ENCODE measurements at places on chromosomes 6 and 20.

GRCh38 chr6:6438286-6438685 lies 117.8 kb upstream of the F13A1 start:
- DNase-seq = no peak

DNA sequence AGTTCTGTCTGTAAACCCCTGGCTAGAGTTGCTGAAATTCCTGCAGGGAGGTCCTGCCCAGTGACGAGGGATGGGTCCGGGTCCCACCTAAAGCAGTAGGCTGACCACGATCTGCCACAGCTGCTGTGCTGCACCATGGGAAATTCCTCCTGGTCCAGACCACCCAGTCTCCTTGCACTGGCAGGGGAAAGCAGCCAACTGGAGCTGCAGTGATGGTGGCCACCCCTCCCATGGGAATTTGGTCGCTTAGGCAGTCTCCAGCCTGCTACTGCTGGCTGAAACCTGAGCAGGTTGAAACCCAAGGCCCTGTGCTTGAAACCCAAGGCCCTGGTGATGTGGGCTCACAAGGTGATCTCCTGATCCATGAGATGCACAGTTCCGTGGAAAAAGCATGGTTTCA lies 23.9 kb upstream of the MOXD1 start:
- no peak for DNase-seq

GRCh38 chr6:36848658-36849441 lies 9.6 kb upstream of the CPNE5 start:
- DNase-seq = no peak

DNA sequence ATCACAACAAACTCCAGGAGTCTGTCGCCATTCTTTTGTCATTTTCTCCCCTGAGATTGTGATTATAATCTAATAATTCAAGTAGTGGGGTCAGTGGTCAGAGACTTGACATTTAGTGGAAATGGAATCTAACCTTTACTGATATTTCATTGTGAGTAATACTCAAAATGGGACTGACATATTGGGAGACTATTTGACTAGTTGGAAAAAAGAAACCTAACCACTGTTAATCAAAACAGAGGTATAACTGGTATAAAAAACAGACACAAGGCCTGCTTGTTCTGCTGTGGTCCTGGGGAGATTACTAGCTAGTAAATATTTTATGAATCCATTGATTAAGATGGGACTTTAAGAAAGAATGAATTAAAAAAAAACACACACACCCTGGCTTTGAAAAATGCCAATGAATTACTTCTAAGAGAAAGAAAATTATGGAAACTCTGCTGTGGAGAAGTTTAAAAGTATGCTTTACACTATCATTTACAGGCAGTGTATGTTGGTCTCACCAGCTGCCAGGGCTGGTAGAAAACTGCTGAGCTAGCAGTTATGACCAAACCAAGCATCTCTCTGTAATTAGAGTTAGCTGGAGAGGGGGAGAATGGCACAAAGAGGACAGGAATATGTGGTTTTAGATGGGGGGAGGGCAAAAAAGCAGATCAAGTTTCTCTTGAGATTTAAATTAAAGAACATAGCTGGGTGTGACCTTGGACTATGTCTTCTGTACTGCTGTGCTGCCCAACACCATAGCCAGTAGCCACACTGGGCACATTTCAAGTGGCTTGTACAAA lies 103.7 kb downstream of the FYN start:
- DNase-seq = no peak

- DNase-seq = no peak
Measured at GRCh38 chr6:91710342-91710741, 1123.5 kb upstream of the MAP3K7 start.

DNA sequence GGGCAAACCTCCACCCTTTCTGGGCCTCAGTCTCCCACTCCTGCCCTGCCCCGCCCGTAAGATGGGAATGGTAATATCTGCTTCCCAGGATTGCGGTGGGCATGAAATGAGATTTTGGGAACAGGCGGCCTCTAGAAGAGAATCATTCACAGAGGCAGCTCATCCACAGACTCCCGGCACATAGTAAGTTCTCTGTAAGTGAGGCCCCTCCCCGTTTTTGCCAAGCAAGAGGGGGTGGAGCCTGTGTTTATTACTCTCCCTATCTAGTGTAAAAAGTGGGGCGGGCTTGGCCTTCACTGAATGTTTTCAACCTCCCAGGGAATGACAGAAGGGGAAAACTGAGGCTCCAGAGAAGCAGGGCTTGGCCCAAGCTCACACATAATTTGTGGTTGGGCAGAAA lies 20.0 kb downstream of the SUN5 start:
- no peak for DNase-seq

- DNase-seq = no peak
Measured at GRCh38 chr6:7494638-7495037, 46.8 kb upstream of the DSP start.

DNA sequence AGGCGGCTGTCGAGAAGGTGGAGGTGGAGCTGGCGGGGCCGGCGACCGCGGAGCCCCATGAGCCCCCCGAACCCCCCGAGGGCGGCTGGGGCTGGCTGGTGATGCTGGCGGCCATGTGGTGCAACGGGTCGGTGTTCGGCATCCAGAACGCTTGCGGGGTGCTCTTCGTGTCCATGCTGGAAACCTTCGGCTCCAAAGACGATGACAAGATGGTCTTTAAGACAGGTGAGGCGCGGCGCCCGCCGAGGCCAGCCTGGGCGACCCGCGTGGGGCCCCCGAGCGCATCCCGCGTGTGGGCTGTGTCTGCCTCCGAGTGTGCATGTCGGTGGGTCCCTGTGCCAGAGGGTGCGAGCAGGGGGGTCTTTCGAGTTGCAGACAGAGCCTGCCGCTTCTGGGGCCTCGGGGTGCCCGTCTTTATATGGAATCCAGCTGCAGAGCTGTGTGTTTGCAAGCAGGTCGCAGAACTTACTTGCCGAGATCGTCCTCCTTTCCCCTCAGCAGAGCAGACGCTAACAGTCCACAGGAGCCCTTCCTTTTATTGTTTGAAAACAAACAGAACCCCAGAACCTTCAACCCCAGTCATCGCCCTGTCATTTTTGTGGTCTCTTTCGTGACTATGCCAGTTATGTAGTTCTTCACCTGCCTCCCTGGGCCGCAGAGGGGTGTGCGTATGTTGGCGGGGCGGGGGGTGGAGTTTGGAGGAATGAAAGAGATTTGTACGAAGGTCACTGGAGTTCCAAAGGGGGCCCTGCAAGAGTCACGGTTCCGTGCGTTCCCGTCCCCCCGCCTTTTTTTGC lies 766 bp downstream of the SLC16A10 start:
- DNase-seq = peak; percentile 83

DNA sequence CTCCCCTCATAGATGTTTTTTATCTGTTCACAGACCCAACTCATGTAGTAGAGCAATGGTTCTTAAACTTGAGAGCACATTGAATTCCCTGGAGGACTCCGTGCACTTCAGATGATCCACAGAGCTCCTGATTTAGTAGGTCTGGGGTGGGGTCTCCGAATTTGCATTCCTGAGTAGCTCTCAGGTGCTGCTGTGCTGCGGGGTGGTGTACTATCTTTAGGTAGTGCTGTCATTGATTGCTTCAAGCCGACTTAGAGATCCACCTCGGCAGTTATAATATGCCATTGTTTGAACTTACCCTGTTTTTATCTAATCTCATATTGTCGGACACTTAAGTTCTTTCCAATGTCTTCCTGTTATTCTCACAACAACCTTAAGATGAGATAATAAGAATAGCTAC lies 45.0 kb downstream of the BMP2 start:
- DNase-seq = no peak

DNA sequence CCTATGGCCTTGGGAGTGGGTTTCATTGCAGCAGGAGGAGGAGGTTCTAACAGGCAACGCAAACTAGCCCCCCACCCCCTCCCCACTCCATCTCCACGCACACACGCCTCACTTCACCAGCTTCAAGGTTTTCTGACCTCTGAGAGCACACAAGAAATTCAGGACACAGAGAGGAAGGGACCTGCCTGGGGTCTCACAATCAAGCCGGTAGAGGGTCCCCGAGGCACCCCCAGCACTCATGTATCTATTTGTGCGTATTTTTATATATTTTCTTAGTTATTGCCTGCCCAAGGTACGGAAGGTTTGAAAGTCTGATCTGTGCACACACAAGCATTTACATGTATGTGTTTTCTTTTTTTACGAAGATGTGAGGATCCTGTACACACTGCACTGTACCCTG lies 16.9 kb downstream of the MDFI start:
- no peak for DNase-seq

GRCh38 chr20:38162878-38163875 lies 1.9 kb downstream of the TGM2 start:
- DNase-seq = no peak

GRCh38 chr6:47169785-47170616 lies 127.9 kb upstream of the ADGRF1 start:
- no peak for DNase-seq

DNA sequence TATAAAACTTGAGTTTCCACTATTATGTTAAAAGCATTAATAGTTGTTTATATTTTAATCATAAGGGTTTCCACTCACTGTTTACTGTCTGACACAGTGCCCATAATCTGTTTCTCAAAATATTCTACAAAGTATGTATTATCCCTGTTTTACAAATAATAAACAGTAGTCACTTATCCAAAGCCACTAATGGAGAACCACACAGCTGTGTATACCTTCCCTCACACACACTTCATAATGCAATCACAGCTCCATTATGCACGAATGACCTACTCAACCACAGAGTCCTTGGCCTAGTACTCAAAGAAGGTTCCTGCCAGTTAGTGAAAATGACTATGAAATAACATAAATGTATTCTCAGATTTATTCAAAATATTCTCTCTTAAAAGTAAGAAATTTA lies 103.1 kb downstream of the EPB41L2 start:
- DNase-seq = no peak

GRCh38 chr20:35009665-35010328 lies 54.1 kb downstream of the MYH7B start:
- DNase-seq = peak; percentile 50

DNA sequence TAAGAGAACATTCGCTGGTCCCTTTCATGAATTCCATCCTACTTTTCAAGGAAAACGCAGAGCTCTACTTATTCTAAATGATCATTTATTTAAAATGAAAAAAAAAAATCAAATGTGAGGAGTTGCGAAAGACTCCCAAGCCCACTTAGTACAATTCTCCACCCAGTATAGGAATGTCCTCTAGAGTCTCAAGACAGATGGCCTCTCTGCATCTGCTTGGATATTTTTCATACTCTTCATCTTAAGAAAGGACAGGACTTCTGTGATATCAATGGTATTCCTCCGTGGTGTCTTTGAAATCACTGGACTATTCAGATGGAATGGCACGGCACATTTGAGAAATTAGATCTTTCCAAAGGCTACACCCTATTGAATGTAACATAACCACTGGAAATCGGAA lies 107.1 kb downstream of the PTPRK start:
- DNase-seq = no peak

DNA sequence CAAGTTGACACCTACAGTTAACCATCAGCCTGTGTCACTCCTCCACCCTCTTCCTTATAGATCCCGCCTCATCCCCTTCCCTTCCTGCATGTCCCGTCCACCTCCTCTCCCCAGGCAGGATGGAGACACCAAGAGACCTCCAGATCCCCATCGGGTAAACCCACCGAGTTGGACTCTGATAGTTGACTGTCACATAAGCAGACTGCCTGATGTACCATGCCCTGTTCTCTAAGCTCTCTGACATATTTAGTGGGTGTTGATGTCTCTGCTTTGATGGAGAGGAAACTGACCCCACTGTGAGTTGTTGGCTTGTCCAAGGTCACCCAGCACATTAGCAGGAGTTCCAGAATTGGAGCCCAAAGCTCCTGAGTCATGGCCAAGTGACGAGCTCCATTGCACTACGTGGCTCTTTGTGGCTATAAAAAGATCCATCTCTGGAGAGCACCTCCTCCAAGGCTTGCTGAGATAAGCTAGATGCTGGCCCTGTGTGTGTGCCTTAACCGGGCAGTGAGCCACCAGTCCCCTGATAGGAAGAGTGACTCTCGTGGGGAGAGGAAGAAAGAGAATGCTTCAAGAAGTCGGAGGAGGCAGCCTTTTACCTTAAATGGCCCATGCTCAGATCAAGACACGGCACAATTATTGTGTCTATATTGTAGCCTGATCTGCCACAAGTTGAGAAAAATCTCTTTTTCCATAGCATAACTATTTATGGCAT lies 236.0 kb upstream of the ECI2 start:
- peak; percentile 17 for DNase-seq

GRCh38 chr20:1660246-1660645 lies 2.7 kb upstream of the SIRPG start:
- DNase-seq = no peak

DNA sequence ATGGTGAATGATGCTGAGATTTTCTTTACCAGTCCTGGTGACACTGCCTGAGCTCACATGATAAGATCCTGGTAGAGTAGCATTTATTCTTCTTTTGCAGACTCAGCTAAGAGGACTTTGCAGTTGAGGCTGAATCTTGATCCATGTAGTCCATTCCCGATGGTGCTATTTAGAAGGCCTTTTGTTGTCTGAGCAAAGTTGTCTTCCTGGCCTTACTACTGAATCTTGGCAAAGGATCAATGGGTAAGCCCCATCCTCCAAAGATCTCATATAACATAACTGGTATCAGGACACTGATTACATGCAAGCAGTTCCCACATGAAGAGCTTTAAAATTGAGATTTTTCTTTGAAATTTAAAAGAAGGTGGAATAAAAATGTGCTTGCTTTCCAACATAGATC lies 291.6 kb downstream of the SOX4 start:
- no peak for DNase-seq

- DNase-seq = no peak
Measured at GRCh38 chr6:62390401-62390800, 104.4 kb upstream of the KHDRBS2 start.

GRCh38 chr6:44041461-44042260 lies 85.6 kb downstream of the MRPL14 start:
- DNase-seq = no peak

- DNase-seq = no peak
Measured at GRCh38 chr20:13256606-13257005, 35.5 kb downstream of the ISM1 start.

DNA sequence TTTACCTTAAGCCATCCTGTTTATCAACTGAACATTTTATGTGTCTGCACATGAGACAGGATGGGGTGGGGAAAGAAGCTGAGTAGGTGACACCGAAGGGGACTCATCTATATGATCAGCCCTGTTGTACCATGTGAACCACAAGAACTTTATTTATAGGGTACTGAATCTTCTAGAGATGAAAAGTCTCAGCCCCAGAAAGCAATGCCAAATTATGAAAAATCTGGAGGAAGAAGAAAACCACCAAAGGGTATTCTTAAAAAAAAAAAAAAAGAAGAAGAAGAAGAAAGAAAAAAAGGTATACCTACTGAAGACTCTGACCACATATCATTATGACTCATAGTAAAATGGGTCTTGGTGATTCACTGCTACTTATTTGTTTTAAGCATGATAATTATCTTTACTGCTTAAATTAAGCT lies 39.8 kb upstream of the HBS1L start:
- DNase-seq = no peak

- no peak for DNase-seq
Measured at GRCh38 chr6:170092826-170093225, 198.1 kb downstream of the DLL1 start.

GRCh38 chr6:11938285-11938890 lies 73.7 kb upstream of the HIVEP1 start:
- no peak for DNase-seq

All from activated CD8-positive, alpha-beta memory T cell treated with anti-CD3 and anti-CD28 coated beads for 24 hours (primary cell).